Tibial nerve (tissue), 4 donors: ENCODE measurements at places on chromosomes 4 and X. TPM values are rescaled to one million over a fixed set of nuclear protein-coding genes. Genes with fewer than 3 reads are reported as not detected.

CENPVL3 gene
- total RNA-seq = not detected

DNA sequence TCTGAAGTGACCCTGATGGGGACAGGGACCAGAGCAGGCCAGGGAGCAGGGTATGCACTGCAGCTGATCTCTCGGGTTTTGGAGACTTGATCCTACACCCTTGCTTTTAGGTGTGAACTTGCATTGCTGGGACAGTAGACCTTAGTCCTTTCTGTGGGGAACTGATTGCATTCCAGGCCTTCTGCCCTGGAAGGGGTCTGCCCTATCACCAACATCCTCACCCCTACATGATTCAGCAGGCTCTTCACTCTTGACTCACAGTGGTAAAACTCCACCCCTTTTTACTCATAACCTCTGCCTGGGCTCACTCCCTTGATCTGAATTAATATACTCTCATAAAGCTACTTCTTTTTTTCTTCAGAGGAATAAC is 6.6 kb upstream of the DDX60L start:
- no peaks in the 10 kb centered on the region for H3K36me3 ChIP-seq
- no peaks in the 10 kb centered on the region for H3K27me3 ChIP-seq
- no peak for DNase-seq
- H3K27ac ChIP-seq = no peak overlapping the region
- no peak overlapping the region for H3K4me3 ChIP-seq

OTC gene
- total RNA-seq = 3.3 TPM

DNA sequence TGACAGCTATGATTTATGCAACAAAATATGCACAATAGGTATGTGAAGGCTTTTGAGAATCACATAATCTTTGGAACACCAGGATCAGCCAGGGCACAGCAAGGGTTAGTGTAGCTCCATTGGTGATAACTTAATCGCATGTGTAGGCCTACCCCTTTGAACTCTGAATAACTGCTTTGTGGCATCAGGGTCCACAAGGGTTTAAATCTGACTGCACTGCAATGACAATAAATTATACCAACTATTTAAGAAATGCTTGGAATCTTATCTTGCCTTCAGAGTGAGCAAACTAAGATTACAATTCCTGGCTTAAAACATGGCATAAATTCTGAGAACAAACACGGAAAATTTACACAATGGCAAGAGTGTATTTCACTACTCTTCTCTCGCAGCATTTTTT is 245.8 kb downstream of the FBXO8 start:
- no peak overlapping the region for H3K27ac ChIP-seq
- no peak for DNase-seq
- H3K4me1 ChIP-seq = peaks cover 6% of the 10 kb centered on the region
- H3K36me3 ChIP-seq = no peaks in the 10 kb centered on the region
- no peak overlapping the region for H3K4me3 ChIP-seq

- peaks cover 16% of the 10 kb centered on the region for H3K4me1 ChIP-seq
- H3K27ac ChIP-seq = no peak overlapping the region
- no peaks in the 10 kb centered on the region for H3K27me3 ChIP-seq
- no peak overlapping the region for H3K4me3 ChIP-seq
- no peaks in the 10 kb centered on the region for H3K36me3 ChIP-seq
These were observed 1.3 kb upstream of the FAT4 start for GRCh38 chr4:125313497-125313896.

- DNase-seq = no peak
- no peak overlapping the region for H3K27ac ChIP-seq
- H3K36me3 ChIP-seq = no peaks in the 10 kb centered on the region
- H3K4me1 ChIP-seq = no peaks in the 10 kb centered on the region
These were observed 60.3 kb upstream of the PPP2R3B start for GRCh38 chrX:447052-447451.

- H3K4me3 ChIP-seq = no peak overlapping the region
- no peaks in the 10 kb centered on the region for H3K36me3 ChIP-seq
- H3K27ac ChIP-seq = no peak overlapping the region
- H3K4me1 ChIP-seq = no peaks in the 10 kb centered on the region
- no peak for DNase-seq
- H3K27me3 ChIP-seq = no peaks in the 10 kb centered on the region
These were observed 61.9 kb upstream of the FAM47B start for GRCh38 chrX:34880656-34881055.

DNA sequence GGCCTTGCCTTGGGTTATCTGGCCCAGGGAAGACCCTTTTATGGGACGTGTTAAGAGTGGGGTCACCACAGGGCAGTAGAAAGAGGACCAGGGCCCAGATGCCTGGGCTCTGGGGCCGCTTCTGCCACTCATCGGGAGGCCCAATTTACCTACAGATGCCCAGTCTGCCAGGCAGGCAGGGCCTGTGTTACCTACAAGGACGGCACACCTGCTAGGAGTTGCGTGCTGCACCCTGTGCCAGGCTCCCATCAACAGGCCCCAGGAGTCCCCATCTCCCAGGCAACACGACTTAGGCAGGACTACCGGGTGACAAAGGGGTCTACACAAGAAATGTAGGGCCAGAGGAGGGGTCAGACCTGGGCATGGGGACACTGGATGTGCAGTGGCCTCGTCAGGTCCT is 34.6 kb downstream of the WDR1 start:
- no peaks in the 10 kb centered on the region for H3K4me1 ChIP-seq
- H3K27me3 ChIP-seq = no peaks in the 10 kb centered on the region
- no peak for DNase-seq
- H3K36me3 ChIP-seq = peaks cover 4% of the 10 kb centered on the region
- no peak overlapping the region for H3K27ac ChIP-seq
- no peak overlapping the region for H3K4me3 ChIP-seq

DNA sequence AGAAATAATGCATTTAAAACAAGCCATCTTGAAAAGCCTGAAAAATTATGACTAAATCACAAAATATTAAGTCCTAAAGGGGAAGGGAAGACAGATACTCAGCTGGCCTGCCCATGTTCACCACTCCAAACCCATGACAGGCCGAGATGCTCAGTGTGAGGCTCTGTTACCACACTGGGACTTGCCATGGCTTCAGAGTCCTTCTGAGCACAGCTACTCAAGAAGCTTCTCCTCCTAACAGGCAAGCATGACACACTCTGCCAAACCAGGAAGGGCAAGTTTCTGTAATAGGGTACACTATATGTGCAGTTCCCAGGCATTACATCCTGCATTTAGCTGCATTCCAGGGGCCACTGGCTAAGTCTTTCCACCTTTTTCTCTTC is 34.0 kb upstream of the CYBB start:
- H3K4me3 ChIP-seq = no peak overlapping the region
- no peaks in the 10 kb centered on the region for H3K27me3 ChIP-seq
- no peaks in the 10 kb centered on the region for H3K4me1 ChIP-seq
- H3K36me3 ChIP-seq = no peaks in the 10 kb centered on the region

GRCh38 chrX:39480963-39481362 is 616.8 kb downstream of the BCOR start:
- no peaks in the 10 kb centered on the region for H3K27me3 ChIP-seq
- no peak overlapping the region for H3K4me3 ChIP-seq
- no peak for DNase-seq
- no peaks in the 10 kb centered on the region for H3K36me3 ChIP-seq
- H3K4me1 ChIP-seq = no peaks in the 10 kb centered on the region

DNA sequence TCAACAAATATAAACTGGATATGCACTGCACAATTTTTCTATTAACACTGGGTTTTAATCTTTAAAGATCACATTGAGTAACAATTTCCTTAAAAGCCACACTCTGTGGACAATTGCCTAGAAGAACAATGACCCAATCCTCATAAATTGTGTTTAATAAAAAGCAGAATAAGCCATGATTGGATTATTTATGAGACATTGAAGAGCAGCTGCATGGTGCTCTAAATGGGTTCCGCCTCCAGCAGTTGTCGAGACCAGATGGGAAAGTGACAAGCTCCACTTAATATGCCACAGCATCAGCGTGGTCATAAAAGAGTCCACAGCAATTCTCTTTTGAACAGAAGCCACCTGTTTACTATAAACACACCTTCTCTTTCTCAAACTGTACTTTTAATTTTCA is 635.2 kb upstream of the FRG1 start:
- H3K27me3 ChIP-seq = no peaks in the 10 kb centered on the region
- no peak overlapping the region for H3K27ac ChIP-seq
- no peaks in the 10 kb centered on the region for H3K4me1 ChIP-seq
- no peaks in the 10 kb centered on the region for H3K36me3 ChIP-seq
- DNase-seq = no peak

- no peak overlapping the region for H3K4me3 ChIP-seq
- no peak for DNase-seq
- no peaks in the 10 kb centered on the region for H3K4me1 ChIP-seq
These were observed 25.2 kb upstream of the GK start for GRCh38 chrX:30627818-30628652.

PABPC1L2B gene
- not detected for total RNA-seq

DNA sequence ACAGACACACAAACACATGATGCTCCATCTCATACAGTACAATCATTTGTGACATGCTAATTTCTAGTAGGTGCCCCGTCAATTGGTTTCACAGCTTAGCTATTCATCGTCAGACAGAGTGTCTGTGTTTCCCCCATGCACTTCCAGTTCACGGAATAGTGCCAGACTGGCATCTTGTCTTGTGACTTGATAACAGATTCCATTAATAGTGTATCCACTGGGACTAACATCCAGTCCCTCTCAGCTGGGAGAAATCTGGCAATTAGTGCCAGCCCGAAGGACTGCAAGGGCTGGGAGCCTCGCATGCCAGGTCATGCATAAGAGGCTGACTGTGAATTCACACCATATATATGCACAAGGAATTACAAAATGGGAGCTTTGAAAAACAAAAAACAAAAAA is 20.2 kb upstream of the GATB start:
- no peaks in the 10 kb centered on the region for H3K27me3 ChIP-seq
- H3K4me3 ChIP-seq = no peak overlapping the region
- H3K4me1 ChIP-seq = no peaks in the 10 kb centered on the region
- H3K36me3 ChIP-seq = no peaks in the 10 kb centered on the region
- H3K27ac ChIP-seq = no peak overlapping the region
